ENCODE measurements at places on chromosomes 1 and 21. TPM values are rescaled to one million over a fixed set of nuclear protein-coding genes. Genes with fewer than 3 reads are reported as not detected.

ELF3 gene
- total RNA-seq = not detected

DNA sequence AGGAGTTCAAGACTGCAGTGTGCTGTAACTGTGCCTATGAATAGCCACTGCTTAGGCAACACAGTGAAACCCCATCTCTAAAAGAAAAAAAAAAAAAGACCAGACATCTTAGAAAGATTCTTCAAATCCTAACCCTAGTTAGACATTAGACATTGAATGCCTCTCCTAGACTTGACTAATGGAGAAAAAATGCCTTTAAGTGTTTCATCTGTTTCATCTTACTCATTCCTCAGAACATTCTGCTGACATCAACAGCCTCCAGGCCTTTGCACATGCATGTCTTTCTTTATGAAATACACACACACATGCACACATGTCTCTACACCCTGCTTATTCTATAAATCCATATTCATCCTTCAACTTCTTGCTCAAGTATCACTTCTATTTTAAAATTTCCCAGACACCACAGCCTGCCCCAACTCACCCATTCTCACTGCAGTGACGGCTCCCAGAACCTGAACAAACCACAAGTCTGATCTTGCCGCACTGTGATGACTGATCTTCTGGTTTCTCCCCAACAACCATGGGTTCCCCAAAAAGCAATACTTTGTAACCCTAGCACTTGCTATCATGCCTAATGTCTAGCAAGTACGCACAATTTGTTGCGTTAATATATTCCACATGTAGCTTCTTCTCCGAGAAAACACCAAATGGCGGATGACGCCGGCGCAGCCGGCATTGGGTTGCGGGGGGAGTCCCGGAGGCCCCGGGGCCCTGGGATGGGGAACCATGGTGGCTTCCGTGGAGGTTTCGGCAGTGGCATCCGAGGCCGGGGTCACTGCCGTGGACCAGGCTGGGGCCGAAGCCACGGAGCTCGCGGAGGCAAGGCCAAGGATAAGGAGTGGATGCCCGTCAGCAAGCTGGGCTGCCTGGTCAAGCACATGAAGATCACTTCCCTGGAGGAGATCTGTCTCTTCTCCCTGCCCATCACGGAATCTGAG lies 37.4 kb downstream of the LRRC52 start:
- no peak for DNase-seq

- DNase-seq = no peak
These were observed 10.3 kb downstream of the PARS2 start for GRCh38 chr1:54754045-54754444.

- no peak for DNase-seq
These were observed 616.9 kb downstream of the KIF26B start for GRCh38 chr1:245771511-245772281.

DNA sequence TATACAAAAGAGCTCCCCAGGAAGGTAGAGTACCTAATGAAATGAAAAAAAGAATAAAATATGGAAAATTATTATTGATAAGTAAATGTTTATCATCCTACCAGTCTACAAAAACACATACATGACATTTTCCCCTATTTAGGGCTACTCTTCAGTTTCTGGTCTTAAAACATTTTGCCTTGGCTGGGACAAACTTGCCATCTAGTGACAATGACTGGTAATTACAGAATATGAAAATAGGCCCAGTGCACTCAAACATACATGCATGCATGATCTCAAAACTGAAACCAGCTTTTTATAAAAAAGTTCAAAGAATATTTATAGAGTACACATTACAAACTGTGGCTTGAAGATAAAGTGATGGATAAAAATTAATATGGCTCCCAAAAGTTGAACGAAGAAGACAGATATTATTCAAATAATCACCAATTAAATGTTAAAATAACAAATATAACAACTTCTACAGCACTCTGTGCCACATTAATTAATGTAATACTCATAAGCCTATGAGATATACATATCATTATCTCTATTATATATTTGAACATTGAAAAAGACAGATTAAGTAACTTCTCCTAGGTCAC lies 10.5 kb upstream of the RNPC3 start:
- no peak for DNase-seq

GRCh38 chr1:221118176-221118937 lies 239.1 kb downstream of the HLX start:
- DNase-seq = no peak

- DNase-seq = no peak
These were observed 11.2 kb upstream of the RCOR3 start for GRCh38 chr1:211247921-211248320.

DNA sequence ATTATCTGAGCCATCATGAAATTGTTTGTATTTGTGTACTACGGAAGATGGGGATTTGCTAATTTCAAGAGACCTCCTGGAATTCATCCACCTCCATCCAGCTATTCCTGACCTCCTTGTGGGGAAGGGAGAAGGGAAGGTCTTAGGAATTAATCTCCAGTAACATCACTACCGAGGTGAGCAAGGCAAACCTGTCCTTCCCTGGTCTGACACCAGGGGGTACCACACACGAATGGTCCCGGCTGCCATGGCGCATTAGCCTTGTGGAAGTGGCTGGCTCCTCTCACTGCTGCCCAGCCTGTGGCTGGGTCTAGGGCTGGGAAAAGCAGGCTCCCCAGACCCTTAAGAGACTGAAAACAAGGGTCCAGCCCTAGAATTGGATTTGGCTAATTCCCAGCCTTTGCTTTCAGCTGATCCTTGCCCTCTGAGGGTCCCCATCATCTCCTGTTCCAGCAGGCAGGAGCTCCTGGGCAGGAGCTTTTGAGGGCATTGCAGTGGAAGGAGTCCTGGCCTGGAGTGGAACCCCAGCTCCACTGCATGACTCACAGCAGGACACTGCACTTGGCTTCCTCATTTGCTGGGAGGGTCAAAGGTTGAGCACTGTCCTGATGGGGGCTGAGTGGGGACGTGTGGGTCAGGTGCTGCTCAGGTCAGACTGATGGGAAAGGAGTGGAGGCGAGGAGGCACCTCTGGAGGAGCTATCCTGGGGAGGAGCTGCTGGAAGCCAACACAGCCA lies 34.8 kb downstream of the RIMS3 start:
- DNase-seq = no peak
